ENCODE measurements at places on chromosomes 2 and 18.

GRCh38 chr2:159798376-159798725 is 343 bp upstream of the CD302 start:
- no peak for DNase-seq

- no peak for DNase-seq
Observed at GRCh38 chr2:212295571-212295970, 243.0 kb downstream of the ERBB4 start.

DNA sequence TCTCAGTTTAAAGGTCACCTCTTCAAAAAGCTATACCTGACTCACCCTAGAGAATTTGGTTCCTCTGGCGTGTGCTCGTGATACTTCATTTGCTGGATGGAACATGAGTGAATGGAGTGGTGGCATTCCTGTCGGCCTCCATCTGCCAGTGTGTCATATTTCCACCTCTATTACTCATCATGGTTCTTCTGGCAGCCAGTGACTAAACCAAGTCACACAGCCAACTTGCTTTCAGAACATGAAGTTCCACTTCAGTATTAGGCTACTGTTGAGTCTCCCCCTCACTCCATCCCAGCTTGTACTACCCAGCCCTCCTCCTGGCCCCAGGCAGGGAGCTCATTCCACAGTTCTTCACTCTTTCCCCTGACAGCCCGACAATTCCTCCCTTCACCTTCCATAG is 169.8 kb downstream of the MREG start:
- DNase-seq, result peak; percentile 13

DNA sequence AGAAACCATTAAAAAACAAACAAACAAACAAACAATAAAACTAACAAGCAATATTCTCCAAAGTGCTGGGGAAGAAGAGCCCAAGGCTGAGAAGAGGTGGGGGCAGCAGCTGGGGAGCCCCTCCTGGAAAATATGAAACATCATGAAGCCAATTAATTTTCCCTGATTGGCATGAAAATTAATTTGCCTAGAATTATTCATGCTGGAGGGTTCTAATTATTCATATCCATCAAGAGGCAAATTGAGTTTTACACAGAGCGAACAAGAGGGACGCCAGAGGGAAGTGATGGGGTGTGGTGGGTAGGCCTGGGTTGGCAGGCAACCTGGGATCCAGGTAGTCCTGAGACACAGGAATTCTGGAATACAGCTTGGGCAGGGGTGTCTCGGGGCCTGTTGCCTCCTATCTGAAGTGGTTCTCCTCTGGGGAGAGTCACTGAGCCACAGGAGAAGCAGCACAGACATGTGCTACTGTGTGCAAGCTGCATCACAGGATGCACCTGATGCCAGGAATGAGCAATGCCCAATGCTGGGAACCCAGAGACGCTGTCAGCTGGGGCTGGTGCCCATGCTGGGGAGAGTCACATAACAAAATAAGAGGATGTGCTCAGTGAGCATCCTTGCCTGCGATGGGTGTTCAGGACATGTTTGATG is 100.5 kb downstream of the TEX51 start:
- no peak for DNase-seq

- no peak for DNase-seq
Observed at GRCh38 chr18:35739778-35740177, 158.2 kb downstream of the GALNT1 start.

GRCh38 chr2:70513738-70514137 is 39.9 kb downstream of the TGFA start:
- no peak for DNase-seq

DNA sequence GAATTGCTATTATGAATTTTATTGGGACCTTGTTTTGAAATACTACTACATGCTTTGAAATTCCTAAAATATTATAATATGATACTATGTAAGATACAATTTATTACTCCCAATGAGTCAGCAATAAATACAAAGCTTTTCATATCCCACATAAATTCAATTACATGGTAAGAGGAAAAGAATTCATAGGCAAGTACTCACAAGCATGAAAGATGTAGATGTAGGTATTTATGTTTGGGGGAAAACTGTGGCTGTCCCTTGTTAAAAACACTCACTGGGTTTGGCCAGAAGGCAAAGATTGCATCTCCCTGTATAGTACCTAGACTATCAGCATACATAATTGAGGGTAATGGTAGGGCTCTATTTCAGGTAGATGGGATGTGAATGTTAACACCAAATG is 90.4 kb downstream of the MBD2 start:
- DNase-seq, result no peak

DNA sequence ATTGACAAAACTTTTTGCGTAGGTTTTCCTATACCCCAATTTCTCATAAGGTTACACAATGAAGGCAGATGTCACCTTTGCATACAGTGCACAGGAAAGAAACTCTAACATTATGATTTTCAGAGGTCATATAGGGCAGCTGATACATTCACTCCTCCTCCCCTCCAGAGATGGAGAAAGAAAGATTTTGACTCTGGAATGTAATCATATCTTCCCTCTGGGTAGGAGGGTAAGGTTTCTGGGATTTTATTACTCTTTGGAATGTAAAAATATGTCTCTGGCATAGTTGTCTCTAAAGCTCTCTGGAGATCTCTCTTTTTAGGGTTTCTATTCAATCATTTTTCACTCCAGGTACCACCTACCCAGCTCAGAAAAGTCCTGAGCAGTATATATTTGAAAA is 398.3 kb downstream of the GPD2 start:
- DNase-seq, result no peak

- DNase-seq, result no peak
Observed at GRCh38 chr2:235937087-235937486, 231.1 kb downstream of the GBX2 start.
